ENCODE measurements at places on chromosomes 2 and 18.

DNA sequence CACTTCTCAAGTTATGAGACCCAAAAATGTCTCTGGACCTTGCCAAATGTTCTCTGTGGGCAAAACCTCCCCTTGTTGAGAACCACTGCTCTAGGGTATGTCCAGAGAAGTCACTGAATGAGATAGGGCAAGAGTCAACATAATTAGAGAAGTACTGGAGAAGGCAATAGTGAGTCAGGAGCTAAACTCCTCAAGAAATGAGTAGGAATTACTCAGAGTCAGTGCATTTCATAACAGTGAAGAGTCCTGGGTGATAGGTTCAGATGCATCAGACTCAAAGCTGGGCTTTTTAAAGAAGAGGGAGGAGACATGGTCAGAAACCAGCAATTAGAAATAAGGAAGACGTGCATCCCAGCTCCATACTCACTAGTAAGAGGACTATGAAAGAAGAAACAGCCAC lies 38.6 kb upstream of the IHH start:
- no peak for DNase-seq

- no peak for DNase-seq
Measured at GRCh38 chr2:230868161-230868946, 3.6 kb downstream of the ITM2C start.

GRCh38 chr2:25339211-25339674 lies 2.5 kb downstream of the DNMT3A start:
- DNase-seq: no peak

DNA sequence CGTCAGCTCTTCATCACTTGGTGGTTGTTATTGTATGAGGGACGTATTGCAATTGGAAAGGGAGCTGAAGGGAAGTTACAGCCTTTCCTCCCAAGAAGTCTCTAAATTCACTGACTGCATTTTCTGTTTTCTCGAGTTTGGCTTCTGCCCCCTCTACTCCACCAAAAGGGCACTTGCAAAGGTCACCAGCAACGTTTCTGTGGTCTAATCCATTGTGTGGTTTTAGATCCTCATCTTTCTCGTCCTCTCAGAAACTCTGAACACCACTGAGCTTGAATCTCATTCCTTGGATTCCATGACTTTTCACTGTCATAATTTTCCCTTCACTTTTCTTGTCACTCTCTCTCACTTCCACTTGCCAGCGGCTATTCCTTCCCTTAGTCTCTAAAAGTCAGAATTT lies 308.0 kb downstream of the AFF3 start:
- DNase-seq: no peak

- no peak for DNase-seq
Measured at GRCh38 chr2:160332318-160332717, 132.2 kb upstream of the ITGB6 start.

DNA sequence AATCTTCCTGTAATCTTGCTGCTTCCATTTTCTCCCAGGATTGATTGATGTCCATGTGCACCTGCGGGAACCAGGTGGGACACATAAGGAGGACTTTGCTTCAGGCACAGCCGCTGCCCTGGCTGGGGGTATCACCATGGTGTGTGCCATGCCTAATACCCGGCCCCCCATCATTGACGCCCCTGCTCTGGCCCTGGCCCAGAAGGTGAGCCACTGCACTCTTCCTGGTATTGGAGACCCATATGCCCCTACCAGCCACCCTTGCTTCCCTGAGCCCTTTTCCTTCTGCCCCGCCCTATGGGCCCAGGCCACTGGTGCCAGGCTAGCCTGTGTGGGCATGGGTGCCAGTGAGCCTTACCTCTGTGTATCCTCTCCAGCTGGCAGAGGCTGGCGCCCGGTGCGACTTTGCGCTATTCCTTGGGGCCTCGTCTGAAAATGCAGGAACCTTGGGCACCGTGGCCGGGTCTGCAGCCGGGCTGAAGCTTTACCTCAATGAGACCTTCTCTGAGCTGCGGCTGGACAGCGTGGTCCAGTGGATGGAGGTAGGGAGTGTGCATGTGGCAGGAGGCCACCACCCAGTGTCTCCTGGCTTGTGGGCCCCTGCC lies 20.3 kb downstream of the CAD start:
- no peak for DNase-seq

DNA sequence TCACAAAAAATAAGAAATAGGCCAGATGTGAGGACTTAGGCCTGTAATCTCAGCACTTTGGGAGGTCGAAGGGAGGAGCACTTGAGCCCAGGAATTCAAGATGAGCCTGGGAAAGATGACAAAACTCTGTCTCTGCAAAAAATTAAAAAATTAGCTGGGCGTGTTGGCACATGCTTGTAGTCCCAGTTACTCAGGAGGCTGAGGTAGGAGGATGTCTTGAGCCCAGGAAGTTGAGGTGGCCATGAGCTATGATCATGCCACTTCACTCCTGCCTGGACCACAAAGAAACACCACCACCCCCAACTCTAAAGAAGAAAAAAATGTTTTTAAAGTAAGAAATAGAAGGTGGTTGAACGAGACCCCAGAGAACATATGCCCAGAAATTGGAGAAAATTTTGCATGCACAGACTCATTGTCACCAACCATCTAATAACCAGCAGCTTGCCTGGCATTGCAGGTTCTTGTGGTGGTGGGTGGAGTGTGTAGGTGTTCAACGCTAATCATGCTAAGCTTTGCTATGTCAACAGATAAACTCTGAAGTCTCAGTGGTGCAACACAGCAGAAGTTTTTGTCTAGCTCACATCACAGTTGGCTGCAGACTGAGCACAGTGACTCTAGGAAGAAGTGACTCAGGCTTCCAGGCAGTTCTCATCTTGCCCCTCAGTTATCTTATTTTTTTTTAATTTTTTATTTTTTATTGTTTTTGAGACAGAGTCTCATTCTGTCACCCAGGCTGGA lies 18.6 kb downstream of the ARL4C start:
- DNase-seq: no peak

DNA sequence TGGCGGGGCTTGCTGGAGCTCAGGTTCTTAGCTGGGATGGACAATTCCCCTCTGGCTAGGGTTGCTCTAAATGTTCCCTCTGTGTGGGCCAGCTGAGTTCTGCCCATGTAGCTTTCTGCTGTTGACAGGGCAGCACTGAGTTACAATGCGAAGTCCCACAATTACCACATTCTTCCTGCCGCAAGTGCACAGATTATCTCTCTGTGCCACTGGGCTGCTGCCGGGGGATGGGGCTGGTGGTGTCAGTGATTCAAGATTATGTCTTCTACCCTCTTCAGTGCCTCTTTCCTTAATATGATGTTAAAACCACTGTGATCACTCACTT lies 708.1 kb downstream of the SLC4A3 start:
- no peak for DNase-seq

- DNase-seq: no peak
Measured at GRCh38 chr2:20229322-20230113, 4.6 kb upstream of the SDC1 start.

DNA sequence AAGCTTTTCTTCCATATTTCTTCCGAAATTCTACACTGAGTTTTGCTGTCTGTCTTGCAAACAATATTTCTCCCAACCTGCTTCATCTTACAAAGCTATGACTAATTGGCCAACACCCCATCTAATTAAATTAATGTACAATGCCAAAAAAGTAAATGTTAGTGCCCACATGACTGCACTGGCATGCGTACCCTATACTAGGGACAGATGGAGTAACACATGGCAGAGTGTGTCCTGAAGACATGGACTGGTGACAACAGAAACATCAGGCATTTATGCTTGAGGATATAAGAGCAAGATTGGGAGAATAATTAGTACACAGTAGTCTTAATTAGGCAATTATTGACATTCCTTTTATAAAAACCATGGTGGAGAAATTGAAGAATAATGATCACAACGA lies 66.8 kb downstream of the MREG start:
- no peak for DNase-seq

DNA sequence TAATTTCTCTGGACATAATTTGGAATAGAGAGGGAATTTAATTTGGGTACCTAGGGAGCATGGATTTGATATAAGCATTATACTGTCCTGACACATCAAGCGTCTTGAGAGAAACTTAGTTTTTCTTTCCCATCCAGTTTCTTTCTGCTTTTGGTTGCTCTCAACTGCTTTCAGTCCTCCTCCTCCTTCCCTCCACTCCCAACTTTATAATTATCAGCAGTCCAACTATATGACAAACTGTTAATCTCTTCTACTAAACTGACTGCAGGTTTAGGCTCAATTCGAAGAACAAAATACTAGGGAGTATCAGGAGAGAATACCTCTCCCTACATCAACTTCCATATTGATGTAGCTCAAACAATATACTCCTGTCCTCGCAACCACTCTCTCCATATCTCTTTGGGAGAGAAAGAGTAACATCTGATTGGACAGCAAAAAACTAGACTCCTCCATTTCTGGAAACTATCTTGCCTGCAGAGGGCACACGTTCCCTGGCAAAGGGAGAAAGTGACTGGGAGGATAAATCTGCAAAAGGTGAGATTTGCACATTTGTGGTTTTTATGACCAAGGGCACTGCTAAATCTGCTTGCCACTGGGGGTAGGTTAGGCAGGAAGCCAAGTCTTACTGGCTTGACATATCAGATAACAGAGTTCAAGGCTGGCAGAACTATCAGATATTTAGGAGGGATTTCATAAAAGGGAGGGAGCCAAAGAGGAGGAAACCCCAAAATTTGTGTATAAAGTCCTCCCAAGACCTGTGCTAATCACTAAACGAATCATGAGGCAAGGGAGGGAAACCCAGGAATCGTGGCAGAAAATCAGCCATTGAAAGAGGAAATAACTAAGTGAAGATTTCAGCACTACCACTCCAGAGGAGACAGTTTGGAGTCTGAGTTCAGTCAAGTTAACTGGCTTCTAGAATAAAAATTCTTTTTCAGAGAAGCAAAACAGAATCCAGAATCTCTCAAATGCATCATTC lies 40.0 kb downstream of the ICA1L start:
- peak; percentile 79 for DNase-seq

- DNase-seq: no peak
Measured at GRCh38 chr2:190199109-190199508, 120.5 kb downstream of the HIBCH start.

DNA sequence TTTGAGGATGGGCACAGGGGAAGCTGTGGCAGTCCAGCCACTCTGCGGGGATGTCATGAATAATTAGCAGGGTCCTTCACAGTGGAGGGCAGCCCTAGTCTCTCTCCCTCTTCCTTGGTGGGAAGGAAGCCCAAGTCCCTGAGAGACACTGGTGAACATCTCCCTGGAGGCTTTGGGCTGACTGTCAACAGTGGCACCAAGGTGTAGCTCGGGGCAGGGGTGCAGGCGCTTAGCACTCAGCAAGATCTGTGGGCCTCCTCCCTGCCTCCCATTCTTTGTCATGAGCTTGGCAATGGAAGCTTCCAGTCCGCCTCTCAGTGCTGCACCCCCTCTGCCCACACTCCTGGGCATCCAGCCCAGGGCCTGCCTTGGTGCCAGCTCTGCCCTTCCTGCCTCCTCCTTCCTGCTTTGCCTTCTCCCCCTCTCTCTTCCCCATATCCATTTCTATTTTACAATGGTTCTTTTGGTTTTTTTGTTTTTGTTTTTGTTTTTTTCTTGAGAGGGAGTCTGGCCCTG lies 59.4 kb downstream of the STEAP3 start:
- DNase-seq: no peak

DNA sequence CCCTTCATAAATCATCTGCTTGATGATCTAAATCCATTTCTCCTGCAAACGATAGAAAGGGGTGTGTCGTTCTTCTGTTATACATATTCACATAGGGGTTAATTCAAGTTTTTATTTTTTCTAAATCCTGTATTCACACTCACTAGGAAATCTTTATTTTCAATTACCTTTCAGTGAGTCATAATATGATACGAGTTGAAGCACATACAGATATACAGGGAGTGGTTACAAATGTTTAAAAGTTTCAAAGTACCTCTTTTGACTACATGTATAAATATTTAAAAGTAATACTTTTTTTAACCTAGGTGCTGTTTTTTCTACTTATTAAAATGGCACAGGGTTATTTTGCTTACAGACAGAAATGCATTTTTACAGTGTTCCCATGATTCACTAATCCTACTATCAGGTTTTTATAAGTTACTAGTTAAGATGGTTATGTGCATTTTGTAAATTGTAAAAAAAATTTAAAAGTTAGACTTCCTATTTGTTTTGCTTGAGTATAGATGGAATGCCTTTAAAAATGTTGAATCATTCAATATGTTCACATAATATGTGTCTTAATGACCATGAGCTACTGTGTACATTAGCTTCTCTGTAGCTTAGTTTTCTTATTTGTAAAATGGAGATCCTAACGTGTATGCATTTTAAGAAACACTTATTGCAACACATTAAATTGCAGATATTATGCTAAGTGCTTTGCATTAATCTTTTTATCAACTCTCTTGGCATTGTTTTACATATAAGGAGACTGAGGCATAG lies 1378.1 kb downstream of the DSC3 start:
- DNase-seq: no peak

- no peak for DNase-seq
Measured at GRCh38 chr2:100126201-100126600, 16.2 kb downstream of the AFF3 start.

DNA sequence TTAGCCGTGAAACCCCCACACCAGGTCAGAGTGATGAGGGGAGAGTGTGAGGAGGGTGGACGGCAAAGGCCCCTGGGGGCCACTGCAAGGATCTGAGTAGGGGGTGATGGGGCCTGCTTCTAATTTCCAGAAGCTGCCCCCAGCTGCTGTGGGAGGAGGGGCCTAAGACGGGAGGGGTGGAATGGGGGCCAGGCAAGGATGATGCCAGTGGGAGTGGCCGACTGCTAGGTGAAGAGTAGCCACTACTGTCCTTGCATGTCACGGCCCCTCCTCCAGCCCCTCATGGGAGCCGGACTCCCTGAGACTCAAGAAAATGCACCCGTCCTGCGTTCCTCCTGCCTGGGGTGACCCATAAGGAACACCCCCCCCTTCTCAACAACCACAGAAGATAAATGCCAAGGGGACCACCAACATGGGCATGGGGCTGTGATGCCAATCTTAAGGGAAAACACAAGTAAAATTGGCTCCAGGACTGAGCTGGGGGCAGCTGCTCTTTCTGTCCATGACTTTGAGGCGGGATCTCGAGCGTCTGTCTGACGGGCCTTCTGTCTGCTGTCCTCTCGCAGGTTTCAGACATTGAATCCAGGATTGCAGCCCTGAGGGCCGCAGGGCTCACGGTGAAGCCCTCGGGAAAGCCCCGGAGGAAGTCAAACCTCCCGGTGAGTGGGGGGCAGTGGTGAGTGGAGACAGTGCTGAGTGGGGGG lies 24.2 kb upstream of the PRLH start:
- DNase-seq: no peak

GRCh38 chr2:181312515-181312927 lies 144.7 kb upstream of the ITGA4 start:
- DNase-seq: no peak

DNA sequence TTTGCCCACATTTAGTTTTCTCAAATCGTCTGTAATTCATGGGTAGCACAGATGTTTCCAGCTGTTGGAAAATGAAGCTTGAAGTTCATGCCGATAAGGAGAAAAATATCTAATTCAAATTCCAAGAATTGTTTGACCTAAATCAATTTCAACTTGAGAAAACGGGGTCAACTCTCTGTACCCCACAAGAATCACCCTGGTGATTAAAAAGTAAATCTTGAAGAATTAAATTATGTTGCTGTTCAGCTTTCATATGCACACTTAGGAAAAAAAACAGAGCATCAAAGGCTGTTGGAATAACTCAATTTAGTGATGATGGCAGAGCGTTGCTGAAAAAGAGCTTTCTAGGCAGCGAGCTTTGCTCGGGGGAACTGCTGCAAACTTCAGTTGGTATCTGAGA lies 43.0 kb downstream of the SLC4A3 start:
- DNase-seq: no peak
